ENCODE measurements at places on chromosomes 2 and 18.

DNA sequence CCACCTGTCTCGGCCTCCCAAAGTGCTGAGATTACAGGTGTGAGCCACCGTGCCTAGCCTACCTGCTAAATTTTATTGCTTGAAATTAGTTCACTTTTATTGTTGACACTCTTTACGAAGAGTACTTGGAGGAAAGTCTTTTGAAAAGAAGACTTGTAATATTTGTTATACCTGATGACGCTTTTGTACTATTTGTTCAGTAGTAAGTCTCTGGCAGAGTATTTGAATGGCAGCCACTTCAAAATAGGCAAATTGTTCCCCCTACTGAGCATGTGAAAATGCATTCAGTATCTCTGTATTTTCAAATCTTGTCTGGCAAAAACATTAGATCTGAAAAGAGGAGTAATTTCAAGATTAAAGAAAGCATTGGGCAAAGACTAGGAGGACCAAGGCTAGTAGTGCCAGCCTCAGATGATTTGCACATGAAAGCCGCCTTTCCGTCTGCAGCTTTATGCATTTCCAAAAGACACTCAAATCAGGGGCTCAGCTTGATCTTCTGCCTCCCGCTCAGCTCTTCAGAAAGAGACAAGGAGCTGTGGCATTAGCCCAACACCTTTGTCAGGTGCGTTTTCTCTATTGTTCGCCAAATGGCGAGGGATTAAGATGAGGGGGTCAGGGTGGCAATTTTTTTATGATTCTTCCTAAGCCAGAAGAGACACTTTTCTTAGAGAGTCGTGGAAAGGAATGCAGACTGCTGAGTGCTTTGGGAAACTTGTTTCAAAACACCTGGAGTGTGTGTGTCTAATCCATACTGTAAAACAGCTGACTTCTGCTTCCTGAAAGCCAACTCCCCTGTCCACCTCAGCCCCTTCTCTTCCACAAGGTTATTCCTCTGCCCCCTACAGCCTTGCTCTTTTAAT is 18.8 kb upstream of the FOXI3 start:
- no peak for DNase-seq

DNA sequence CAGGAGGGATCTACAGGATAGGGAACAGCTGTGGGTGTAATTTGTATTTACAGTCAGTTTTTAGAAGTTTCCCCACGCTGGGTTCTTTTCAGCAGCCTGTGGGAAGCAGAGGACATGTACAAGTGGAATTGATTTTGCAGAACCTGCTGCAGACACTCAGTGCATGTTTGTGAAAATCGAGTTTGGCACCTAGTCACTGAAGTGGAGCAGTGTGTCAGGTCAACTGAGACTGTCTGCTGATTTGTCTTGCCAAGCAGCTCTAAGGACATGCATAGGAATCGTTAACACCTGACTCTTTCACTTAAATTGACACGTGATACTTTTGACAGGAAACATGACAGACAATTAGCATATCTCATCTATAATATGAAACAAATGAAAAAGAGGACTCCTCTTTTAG is 416.6 kb downstream of the TMX3 start:
- DNase-seq: peak; percentile 15

DNA sequence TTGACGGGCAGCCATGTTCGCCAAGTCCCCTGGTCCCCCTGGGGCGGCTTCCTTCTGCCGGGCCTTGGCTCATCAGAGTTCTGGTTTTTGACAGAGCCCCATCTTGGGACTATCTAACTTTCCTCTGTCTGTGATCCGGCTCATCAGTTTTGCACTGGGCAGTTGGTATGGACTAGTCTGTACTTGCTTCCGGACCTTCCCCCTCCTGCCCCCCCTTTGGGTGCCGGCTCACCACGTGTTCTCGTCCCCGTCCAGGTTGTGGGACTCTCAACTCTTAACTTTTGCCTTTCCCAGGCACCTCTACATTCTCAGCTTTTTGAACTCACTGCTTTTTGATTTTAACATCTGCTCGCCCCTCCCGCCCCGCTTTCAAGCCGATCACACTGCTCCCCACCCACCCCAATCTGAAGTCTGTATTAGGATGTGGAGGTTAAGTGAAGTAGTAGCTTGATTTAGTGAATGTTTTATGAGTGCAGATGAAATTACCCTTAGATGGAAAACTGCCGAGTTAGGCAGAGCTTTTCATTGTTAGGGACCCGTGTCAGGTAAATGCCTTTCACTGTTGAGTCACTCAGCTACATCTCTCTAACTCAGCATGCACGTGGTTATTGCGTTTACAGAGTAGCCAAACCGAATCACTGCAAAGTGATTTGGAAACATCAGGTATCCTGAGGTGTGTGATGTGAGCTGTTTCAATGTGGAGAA is 874 bp downstream of the WDR43 start:
- peak; percentile 14 for DNase-seq

DNA sequence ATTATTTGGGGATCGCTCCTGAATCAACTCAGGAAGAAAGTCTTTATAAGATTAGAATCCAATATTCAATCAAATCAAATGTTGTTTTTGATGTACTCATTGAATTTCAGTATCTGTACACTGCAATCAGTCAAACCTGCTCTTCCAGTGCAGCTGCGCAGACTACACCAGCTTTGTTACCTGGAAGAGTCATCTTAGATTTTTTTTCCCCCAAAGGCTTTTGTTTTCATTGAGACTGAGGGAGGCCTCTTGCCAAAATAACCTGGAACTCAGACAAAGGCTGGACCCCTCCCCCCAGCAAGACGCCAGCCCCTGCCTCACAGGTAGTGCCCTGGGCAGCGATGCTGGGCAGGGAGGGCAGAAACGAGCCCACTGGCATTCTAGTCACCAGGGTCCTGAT is 74.8 kb downstream of the ARHGEF4 start:
- DNase-seq: no peak

GRCh38 chr2:1728821-1729220 is 15.5 kb downstream of the PXDN start:
- no peak for DNase-seq

DNA sequence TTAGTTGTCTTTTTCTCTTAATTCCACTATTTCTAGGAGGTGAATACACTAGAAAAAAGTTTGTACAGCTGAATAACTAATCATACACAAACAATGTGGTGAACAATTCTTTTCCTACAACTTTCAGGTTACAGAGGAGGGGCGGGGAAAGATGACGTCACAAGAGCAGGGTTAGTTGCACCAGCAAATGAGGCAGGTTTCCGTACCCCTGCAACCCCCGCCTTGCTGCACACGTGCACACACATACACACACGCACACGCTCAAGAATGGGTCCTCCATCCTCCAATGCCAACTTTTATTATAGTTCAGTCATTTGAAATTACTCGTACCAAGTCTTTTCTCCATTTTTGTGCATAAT is 122.8 kb downstream of the ARL4C start:
- no peak for DNase-seq

- no peak for DNase-seq
Measured at GRCh38 chr2:1491751-1492150, 78.5 kb downstream of the TPO start.

DNA sequence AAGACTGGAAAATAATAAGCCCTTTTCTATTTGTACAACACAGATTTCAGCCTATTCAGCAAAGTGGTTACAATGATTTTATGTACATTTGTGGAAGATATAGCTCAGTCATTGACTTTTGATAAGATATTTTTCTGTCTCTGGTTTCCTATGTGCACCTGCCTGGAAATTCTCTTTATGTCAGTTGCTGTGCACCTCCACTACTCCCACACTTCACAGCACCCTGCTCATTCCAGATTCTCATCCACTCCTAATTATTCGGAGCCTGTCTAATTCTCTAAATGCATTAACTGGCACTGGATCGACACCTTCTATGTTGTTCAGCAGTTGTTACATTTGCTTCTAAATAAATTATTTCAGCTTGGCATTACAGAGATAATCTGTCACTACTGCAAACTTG is 275.1 kb upstream of the RND3 start:
- no peak for DNase-seq

DNA sequence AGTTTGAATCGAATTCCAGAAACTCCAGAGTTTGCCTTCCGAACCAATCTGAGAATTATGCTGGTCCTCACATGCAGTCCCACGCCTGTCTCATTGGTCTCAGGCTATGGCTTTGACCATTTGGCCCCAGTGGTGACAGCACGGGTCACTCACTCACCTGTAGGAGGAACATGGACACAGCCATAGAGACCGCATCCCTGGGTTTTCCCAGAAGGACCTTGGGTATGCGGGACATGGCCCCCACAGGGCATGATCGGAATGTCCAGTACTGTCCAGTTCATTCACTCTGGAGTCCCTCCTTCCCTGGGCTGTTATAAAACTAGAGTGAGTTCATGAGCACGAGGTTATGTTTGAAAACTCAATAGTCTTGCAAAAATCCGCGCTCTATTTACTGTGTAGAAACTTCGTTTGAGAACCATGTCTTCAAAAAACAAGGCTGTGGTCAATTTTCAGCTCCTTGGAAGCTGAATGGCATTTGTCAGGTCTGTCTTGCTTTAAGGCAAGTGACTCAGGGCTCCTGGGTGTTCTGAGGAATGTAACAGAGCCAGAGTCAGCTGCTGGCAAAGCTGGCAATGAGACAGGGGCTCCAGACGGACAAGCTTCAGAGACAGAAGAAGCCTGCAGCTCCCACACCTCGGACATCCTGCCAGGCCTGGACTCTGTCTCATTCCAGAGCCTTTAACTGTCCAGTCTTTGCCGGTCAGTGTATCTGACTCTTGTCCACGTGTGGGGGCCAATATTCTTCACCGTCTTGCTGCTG is 86.7 kb upstream of the TMEM18 start:
- peak; percentile 89 for DNase-seq

- DNase-seq: no peak
Measured at GRCh38 chr2:172996387-172996961, 79.2 kb upstream of the MAP3K20 start.

DNA sequence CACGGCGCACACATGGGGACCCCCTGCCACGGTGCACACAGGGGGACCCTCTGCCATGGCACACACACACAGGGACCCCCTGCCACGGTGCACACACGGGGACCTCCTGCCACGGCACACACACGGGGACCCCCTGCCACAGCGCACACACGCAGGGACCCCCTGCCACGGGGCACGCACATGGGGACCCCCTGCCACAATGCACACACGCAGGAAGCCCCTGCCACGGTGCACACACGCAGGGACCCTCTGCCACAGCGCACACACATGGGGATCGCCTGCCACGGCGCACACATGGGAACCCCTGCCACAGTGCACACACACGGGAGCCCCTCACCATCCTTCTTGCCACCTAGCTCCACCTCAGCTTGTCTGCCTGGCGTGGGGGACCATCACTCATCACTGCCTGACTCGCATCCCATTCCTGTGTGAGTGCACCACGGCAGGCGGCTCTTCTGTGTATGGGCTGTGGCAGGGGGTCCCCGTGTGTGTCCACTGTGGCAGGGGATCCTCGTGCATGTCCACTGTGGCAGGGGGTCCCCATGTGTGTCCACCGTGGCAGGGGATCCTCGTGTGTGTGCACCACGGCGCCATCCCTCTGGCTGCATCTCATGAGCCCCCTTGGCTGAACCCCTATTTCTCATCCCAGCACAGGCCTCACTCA is 206.7 kb downstream of the EIPR1 start:
- no peak for DNase-seq

DNA sequence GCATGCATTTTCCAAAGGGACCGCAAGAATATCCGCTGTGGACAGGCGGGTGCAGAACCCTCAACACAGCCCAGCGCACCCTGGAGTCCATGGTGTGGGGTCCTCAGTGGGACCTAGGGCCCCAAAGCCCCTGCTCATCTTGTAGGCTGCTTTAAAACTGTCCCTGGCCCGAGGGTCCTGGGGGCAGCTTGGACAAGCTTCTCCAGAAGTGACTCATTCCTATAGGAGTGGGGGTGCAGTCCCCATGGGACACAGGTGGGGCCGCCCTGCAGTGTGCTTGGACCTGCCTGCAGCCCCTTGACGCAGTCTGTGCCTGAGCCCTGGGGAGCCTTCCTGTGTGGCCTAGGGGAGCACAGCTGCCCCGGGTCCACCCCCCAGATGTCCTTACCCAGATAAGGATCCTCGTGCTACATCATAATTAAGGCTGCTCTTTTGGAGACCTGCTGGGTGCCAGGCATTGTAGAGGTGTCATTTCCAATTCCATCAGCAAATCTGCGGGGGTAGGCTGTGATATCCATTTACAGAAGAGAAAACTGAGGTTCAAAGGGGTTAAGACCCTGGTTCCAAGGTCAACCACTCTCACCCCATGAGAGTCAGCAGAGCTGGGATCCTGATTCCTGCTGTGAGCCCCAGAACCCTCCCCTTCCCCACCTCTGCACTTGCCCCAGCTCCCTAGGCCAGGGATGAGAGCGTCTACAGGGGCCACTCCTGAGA is 1.7 kb upstream of the HS6ST1 start:
- no peak for DNase-seq

DNA sequence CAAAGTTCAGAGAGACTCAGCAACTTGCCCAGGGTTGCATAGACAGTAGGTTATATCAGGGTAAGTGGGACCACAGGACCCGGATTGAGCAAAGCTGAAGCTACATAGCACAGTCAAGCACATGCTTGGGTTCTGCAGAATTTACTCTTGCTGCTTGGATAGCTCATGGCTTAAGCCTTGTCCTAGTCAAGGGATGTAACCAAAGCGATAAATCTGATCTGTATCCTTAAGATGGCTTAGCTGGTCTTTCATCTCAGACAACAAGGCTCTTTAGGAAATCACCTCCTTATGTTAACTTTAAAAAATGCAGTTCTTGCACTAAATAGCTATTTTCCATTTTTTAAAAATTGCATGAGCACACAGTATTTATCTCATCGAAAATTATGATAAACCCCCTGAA is 158.5 kb downstream of the LPIN1 start:
- DNase-seq: no peak

DNA sequence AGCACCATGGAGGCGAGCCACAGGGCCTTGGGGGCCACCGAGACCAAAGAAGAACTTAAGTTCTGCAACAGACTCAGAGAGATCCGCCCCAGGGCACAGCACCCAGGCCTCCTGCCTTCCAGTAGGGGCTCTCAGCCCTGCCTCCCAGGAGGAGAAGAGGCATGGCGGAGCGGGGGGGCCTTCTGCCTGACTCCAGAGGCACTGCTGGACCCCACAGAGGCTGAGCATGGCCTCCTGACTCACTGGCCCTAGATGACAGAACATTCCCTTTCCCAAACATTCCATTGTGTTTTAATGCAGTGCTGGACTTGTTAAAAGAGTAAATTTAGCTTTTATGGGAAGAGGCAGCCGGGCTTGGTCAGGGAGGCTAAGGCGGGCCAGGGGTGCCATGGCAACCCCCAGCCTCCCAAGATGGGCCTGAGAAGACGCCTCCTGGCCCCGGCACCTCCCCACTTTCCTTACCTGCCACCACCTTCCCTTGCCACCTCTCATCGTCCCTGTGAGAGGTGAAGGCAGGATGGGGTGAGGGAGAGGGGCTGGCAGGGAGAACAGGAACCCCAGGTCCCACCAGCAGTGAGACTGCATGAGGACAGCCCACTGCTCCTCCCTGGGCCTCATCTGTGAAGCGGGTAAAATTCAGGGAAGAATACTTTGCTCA is 65.4 kb downstream of the SMAD7 start:
- DNase-seq: no peak

GRCh38 chr2:27006602-27007415 is 26.0 kb upstream of the TMEM214 start:
- DNase-seq: no peak

- DNase-seq: no peak
Measured at GRCh38 chr2:25265802-25266201, 75.9 kb downstream of the DNMT3A start.
